ENCODE measurements at places on chromosomes 12 and 14.
A peak's percentile ranks its signal among the peaks of the same experiment; 100 is the strongest.

GRCh38 chr12:107469011-107469410 is 216.6 kb upstream of the PWP1 start:
- no peak for DNase-seq

DNA sequence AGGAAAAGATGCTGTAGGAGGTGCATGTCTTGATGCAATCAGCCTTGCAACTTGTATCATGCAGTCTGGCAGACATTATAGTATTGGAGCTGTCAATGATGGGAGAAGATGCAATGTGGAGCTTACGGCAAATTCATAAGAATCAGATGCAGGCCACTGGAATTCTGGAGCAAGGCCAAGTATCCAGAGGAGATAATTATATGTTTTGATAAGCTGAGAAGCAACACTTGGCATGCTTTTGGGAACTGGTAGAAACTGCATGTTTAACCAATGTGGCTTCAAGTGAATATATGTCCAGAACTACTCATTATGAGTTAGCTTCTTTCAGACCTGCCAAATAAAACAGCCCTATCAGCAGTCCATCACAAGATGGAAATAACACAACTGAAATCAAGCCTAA is 249.1 kb upstream of the PPFIA2 start:
- no peak for DNase-seq

- DNase-seq, result peak; percentile 45
Measured at GRCh38 chr14:50830932-50831725, at the start of gene NIN. NIN (minus strand) TSS chr14:50831162; CDS start chr14:50822056, 9,106 bp downstream.

- no peak for DNase-seq
Measured at GRCh38 chr12:121260091-121260490, 36.4 kb downstream of the CAMKK2 start.

DNA sequence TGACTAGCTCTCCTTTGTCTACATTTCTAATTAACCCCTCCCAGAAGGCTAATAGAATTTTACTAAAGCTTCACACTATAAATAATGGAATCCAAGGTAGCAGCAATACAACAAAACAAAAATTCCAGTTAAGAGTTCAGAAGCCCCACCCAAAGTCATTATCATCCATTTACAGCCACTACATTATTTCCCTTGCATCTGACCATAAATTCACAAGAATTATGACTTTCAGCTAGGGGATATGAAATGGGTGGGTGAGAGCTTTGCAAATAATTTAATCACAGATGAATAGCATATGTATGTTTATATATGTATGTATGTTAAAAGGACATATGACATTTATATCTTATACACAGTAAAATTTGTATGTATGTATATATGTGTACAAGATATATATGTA is 65.3 kb upstream of the PTGDR start:
- no peak for DNase-seq

DNA sequence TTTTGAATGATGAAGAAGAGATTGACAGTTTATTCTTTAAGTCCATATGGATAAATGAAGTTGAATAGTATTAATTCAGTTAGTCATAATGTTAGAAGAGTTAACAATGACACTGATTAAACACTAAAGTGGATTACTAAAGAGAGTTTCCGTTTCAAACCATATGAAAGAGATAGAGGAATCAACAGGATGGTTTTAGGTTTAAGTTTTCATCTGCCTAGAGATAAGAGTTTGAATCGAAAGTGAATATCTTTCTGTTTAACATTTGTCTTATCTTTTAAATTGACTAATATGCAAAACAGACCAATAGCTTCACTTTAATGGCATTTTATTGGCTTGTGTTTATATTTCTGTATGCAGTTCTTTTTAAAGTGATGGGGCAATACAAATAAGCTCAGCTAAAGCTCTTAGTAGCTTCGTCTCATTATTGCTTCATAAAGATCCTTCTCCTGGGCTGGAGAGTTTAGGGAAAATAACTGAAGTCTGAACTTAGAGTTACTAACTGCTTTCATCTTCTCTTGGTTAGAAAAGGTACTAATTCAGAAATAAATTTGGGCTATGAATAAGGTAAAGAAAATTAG is 66.0 kb downstream of the MIPOL1 start:
- no peak for DNase-seq

GRCh38 chr12:93163260-93164036 is 214.3 kb upstream of the NUDT4 start:
- no peak for DNase-seq

- no peak for DNase-seq
Measured at GRCh38 chr14:73685328-73685727, 28.9 kb downstream of the PNMA1 start.

Data from stimulated activated CD8-positive, alpha-beta memory T cell treated with anti-CD3 and anti-CD28 coated beads, Interleukin-7, amount 100 ng/mL, for 1 hour (primary cell).